ENCODE measurements at places on chromosomes 3 and 15. TPM values are rescaled to one million over a fixed set of nuclear protein-coding genes. Genes with fewer than 3 reads are reported as not detected.

- no peak for DNase-seq
Observed at GRCh38 chr15:25090073-25090733, 135.4 kb downstream of the SNRPN start.

DNA sequence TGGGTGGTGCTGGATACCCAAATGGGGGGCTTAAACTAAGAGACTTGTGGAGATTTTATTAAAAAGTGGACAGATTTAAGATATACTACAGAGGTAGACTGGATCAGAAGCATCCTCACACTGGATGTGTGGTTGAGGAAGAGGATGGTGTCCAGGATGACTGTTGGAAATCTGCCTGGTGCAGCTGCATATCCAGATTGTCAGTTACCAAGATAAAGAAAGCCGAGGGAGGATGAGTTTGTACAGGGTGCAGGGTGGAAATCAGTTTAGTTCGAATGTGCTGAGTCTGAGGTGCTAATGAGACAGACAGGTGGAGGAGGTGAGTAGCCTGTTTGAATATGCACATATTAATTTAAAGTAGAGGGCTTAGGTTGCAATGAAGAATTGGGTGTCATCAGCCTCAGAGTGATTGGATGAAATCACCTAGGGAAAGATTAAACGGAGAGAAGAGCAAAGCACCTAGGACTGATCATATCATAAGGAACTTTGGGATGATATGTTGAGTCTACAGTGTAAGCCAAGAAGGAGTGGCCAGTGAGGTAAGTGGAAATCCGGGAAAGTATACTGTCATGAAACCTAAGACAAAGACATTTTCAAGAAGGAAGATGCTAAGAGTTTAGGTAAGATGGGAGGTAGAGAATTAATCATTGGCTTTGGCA is 74.1 kb upstream of the GOLGA8B start:
- DNase-seq = no peak

DNA sequence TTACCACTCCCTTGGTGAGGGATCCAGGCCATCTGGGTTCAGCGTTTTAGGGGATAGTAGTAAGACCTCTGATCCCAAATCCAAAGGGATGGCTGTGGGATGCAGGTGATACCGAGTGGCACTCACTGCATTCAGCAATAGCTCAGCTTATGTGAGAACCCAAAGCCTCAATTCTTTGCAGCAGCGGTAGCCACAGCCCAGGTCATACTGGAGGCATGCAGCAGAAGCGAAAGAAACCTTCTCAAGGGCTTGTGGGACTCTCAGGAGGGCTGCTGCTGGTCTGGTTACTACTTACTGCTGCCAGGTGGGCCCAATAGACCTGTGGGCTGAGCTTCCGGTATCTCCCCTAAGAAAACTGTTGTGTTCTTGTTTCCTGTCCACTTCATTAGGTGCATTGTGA is 38.0 kb downstream of the CHCHD6 start:
- no peak for DNase-seq

DNA sequence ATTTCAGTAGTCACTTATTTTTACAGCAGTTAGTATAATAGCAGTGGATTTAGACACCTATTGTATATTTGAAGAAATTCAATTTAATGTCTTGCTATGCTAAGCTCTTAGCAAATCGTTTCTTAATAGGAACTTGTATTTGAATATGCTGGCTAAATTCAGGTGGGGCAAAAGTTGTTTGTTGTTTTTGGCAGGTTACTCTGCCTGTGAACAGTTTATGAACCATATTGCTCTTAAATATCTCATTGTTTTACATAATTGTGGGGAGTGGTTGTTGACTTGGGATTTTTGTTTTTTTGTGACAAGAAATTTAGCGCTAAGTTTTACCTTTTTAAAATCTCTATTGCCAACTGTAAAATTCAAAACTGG is 43.4 kb downstream of the NR2C2 start:
- no peak for DNase-seq

GRCh38 chr3:100029689-100030088 is 84.6 kb downstream of the FILIP1L start:
- DNase-seq = no peak

GRCh38 chr3:32313723-32314473 is 75.4 kb downstream of the CMTM8 start:
- no peak for DNase-seq

DNA sequence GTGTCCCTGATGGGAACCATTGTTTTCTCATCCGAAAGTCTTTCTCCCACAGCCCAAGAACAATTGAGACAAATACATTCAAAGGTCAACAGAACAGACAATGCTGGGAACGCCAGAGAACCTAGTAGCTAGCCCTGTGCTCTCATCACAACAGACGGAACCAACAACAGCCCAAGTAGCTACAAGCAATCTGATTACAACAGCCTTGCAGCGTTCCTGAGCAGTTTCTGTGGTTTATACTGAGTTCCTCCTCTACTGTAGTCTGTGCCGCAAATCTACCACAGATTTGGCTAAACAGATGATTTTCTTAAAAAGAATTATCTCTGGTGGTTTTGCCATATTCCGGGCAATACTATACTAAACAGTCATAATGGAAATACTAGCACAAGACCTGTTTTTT is 435.6 kb downstream of the MECOM start:
- no peak for DNase-seq

- no peak for DNase-seq
Observed at GRCh38 chr15:66124651-66125050, 128.9 kb downstream of the MEGF11 start.

DNA sequence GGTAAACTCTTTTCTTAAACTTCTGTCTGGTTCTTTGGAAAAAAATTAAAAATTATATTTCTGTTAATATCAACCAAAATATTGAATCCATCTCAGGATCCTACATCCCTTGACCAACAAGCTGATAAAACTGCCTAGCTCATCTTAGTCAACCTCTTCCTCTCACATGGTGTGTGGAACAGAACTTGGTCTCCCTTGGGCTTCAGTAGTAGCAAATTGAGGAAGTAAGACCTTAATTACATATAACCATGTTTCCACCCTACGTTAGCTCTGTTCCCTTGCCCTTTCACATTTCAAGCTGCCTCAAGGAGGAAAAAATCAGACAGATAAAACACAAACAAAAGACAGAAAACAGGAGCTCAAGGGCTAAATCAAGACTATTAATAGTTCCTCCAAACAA is 116.4 kb downstream of the GREM1 start:
- no peak for DNase-seq

- no peak for DNase-seq
Observed at GRCh38 chr3:40313975-40314860, 4.7 kb downstream of the EIF1B start.

- DNase-seq = no peak
Observed at GRCh38 chr3:124520970-124521369, 209.3 kb upstream of the UMPS start.

DNA sequence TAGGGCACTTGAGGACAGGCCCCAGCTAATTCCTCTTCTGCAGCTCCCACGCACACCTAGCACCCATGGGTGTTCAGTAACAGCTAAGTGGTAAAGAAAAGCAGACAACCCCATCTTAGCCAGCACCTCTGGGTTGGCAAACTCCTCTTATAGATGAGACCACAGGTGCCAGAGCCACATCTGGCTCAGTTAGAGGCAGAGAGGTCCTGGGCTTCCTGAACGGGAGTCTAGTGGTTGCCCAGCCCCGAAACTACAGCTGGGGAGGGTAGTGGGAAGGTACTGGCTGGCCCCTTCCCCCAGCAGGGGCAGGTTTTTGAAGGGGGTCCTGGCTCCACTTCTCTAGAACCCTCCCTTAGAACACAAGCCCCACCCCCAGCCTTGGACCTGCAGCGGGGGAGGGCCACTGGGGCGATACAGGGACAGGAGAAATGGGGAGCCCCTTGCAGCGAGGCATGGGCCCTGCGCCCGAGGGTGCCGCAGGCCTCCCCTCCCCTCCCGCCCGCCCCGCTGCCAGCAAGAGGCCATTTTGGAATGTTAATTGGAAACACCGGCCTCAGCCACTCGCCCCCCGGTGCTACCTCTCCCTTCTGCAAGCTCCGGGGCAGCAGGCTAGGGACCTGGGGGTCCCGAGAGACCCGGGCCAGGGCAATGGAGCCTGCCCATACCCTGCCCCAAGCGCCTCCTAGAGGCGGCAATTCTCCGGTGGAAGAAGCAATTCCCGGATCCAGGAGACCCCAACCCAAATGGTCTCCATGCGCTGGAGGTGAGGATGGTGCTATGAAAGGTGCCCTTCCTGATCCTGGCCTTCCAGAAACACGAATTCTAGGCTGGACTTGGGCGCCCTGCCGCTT is 1.5 kb downstream of the DUSP7 start:
- DNase-seq = no peak

GRCh38 chr15:62287066-62287857 is 122.2 kb upstream of the C2CD4B start:
- no peak for DNase-seq

- DNase-seq = peak; percentile 68
Observed at GRCh38 chr3:20023623-20024405, 11.8 kb upstream of the PP2D1 start.

DNA sequence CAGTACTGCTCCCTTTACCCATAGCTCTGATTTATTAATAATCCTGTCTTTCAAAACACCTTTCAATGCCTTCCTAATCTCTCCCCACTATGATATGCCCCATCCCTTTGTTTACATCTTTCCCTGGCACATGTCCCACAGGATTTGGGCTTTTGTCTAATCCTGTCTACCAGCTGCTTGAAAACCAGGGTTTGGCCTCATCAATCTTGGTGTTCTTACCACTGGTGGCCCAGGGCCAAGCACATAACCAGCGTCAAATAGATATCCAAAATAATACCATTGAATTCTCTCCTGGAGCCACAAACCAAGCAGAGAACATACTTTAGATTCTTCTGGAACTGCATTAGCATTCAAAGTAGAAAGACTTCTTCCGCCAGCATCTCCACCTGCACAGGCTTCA is 104.8 kb upstream of the PPP2R3A start:
- DNase-seq = no peak

- DNase-seq = no peak
Observed at GRCh38 chr3:113128386-113129015, 82.9 kb upstream of the BOC start.

DNA sequence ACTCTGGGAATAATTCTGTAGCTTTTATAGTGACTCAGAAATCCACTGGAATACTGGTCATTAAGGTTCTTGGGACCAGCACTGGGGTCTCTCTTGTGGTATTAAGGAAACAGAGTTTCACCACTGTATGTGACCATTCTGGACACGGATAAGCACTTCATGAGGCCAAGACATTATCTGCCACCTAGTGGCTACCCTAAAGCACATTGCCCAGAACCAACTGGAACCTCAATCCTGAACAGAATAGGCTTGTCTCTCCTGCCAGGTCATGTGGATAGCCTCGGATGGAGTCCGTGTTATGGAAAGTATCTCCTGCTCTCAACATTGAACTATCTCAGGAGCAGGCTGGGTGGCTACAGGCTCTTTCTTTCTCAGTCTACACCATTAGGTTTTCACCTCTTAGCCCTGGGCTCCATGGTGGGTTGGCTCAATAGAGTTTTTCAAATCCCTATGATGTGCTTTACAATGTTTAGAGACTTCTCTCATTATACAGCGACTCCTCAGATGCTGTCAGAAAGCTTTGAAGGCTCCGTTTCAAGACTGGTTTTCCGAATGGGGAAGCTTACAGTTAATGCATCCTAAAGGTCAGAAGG is 167.6 kb upstream of the ST8SIA2 start:
- no peak for DNase-seq

DNA sequence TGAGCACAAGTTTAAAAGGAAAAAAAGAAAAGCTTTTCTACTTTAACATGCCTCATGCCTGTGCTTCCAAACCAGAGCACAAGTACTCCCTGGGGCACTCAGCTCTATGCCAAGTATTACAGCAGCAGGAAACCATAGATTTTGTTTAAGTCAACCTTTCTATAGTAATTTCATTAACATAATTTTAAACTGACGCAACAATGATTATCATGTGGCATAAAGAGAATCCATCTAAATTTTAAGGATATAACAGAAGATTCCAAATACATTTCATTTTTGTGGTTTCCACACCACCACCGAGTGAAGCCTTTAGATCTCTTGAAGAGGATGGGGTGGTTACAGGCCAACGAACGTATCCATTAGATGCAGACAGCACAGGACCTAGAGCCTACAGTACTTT is 112.1 kb downstream of the TNIK start:
- no peak for DNase-seq

DNA sequence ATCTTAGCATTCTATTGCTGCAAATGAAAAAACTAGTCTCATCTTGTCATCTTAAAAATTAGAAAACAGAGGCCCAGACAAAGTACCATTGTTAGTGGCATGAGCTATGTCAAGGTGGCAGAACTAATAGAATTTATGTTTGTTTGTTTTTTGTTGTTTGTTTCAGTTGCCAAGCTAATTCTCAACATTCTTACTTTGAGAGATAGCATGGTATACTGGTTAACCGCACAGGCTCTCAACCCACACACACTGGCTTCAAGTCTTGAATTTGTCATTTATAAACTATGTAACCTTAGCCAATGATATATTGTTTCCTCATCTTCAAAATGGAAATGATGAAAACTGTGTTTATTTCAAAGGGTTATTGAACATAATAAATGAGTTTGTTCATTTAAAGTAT is 367.6 kb upstream of the PLSCR5 start:
- no peak for DNase-seq

GRCh38 chr3:169150343-169150742 is 513.2 kb downstream of the MECOM start:
- DNase-seq = no peak

DNA sequence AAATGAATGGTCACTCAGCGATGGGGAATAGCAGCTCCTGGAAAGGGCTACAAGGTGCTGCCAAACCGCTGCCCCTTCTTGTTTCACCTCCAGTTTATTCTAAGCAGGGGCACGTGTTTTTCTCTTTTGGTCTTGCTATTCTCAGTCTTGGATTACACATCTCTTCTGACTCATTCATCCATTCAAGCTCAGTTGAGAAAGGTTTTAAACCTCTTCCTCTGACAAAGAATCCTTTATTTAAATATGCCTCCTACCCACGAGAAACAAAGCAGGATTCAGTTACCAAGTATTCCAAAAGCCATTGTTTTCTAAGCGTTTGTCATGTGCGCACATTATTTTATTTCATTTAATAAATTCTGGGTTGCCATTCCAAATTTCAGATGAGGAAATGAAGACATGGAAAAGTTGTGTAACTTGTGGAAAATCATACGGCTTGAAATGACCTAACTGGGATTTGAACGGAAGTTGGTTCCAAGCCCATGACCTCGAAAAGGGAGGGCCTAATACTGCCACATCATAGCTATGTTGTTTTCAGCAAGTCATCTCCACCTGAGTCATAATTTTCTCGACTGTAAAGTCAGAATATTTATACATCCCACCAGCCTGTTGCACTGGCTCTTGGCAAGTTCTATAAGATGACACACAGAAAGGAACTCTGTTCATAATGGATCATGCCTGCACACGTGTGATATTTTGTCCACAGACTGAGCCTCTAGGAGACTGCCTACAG is 292.0 kb upstream of the SLCO3A1 start:
- no peak for DNase-seq

Gene FAIM
- 4.7 TPM for total RNA-seq

Gene HTR3E
- not detected for total RNA-seq

Gene LRRC31
- not detected for total RNA-seq

Gene FILIP1L
- 56.4 TPM for total RNA-seq

Gene HGD
- total RNA-seq = 0.11 TPM
